Kidney epithelial cell (primary cell): ENCODE measurements at places on chromosomes 1 and 21.

DNA sequence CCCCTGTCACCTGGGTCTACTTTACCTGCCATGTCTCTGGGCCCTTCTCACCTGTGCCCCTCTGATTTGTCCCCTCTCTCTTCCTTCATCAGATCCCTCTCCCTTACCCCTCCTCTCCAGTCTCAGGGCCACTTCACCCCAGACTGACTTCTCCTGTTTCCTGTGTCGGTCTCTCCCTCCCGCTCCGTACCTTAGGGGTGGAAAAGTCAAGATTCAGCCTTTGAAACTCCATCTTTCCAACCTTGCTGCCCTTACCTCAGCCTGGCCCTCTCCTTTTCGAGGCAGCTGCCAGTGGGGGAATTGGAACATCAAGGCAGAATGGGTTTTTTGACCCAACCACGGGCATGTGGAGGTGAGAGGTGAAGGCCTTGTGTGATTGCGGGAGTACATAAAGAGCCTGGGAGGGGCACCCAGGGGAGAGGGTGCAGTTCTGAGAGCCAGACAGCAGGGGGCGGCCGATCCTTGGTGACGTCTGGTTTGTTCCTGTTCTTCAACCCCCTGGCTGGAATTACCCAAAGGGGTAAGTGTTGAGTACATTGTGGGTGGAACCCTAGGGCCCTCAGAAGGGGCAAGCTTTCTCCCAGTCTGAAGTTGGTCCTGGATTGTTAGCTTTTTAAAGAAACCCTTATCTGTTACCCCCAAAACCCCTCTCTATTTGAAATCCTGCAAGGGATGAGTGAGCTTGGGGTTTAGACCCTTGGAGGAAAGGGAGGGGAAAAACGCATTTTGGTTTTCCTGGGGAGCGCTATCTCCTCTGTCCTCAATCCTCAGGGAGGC, 12.3 kb upstream of the DMBX1 start:
- DNase-seq, result no peak

- no peak for DNase-seq
These were observed 149.7 kb downstream of the LYPLAL1 start for GRCh38 chr1:219323426-219323825.

- DNase-seq, result no peak
These were observed 216.4 kb downstream of the VAV3 start for GRCh38 chr1:107748531-107748930.

DNA sequence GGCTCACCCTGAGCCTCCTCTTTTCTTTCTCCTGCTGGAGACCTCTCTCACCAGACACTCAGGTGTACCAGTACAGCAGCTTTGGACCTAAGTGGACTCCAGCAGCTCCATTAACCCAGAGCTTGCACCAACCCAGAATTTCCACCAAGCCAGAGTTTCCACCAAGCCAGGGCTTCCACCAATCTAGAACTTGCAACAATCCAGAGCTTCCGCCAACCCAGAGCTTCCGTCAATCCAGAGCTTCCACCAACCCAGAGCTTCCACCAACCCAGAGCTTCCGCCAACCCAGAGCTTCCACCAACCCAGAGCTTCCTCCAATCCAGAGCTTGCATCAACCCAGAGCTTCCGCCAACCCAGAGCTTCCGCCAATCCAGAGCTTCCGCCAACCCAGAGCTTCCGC, 23.2 kb downstream of the CRYAA start:
- no peak for DNase-seq

- DNase-seq, result peak; percentile 73
These were observed 47.6 kb upstream of the PPP2R5A start for GRCh38 chr1:212237651-212238050.

DNA sequence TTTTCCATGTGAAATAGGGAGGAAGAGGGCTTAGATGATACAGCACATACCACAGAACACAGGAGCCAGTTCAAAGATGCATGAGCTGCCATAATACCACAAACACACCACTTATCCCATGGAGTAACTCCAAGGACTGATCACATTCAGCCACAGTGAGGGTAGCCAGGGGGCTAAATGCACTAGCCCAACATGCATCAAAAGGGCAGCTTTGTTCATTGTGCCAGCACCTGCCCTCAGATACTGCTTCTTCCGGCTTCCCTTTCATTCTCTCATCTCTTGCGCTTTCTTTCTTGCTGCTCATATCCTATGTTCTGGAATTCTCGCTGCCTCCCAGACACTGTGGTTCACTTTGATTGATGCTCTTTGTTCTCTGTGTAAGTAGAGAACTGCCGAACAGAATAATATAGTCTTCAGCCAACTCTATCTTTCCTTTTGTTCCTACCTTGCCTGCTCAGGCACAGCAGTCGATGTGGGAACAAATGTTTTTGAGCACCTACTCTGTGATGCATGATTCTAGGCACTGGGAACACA, 50.0 kb upstream of the SYT6 start:
- no peak for DNase-seq

- DNase-seq, result no peak
These were observed 627 bp downstream of the CERS2 start for GRCh38 chr1:150973836-150974579.

GRCh38 chr1:209509039-209509438, 74.5 kb upstream of the CAMK1G start:
- DNase-seq, result no peak

DNA sequence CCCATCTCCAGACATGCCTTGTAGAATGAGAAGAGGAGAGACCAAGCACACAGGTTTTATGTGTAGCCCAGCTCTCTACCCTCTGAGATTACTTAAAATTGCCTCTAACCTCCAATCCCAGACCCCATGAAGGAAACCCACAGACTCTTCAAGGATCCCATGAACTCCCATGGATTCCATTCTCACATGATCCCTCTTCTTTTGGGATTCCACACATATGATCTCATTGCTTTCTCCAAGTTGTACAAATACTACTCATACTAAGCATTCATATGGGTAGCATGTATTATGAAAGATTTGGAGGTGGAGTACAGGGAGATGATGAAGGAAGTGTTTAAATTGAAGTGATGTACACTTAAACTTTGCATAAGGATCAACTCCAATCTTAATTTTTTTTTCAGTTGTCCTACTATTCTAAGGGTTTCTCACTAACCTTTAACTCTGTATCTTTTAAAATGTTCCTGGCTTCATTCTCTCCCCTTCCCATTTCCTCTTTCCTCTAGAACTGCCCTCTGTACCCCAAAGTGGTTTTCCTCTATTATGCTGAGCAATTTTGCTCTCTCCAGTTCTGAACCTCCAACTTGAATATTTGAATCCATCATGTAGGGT, 41.6 kb downstream of the MFSD2A start:
- DNase-seq, result no peak

DNA sequence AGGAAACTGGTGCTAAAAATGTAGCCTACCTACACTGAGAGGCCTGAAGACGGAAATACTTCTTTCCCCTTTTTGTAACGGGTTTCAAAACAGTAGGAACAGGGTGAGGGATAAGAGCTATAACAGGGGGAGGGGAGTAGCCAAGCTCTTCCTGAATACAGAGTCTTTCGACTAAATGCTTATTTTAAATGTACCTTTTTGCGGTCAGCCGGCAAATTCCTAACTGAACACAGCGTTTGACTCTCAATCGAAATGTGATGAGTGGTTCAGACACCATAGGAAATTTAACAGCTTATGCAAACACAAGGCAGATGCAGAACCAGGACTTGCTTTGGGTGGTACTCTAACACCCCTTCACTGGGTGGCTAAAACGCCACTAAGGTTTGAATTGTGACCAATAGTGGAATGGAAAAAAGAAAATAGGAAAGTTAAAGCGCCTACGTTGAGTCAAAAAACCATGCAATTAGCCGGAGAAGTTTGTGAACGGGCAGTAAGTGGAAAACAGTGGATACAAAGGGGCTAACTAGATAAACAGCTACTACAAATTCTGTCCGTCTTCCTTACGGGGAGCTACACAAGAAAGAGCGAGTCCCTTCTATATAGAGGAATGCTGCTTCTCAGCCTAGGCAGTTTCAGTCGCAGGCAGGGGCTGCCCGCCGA, 1.7 kb downstream of the EGLN1 start:
- no peak for DNase-seq

- DNase-seq, result no peak
These were observed 6.2 kb downstream of the DISP3 start for GRCh38 chr1:11485191-11485590.

DNA sequence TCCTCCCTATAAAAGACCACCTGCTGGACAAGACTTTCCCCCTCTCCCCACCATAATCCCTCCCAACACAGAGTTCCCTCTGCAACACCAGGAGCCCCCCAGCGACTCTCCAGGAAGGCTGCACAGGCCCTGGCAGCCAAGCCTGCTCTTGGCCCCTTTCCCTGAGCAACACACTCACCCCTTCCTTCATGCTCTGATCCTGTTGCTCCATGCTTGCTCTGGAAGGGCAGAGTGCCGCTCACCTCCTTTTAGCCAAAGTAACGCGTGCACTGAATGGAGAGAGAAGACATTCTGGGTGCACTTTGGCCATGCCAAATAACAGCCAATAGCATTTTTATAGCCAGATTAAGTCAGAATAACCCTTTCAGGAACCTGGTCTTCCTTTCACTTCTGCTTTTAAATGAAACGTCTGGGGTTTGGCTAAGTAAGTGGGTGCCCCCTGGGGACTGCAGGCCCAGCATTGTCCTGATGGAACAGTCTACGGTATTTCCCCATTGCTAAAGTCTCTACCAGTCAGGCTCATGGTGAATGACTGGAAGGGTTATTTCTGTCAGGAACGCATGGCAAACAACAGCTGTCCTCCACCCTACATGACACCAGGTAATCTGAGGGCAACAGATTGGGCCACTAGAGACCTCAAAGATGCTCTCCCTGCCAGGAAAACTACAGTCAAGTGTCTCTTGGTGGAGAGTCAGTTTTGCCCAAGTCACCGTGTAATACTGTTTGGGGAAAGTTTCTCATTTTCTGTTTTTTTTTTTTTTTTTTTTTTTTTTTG, at the start of gene SLC2A5:
Gene SLC2A5, minus strand, starts transcription at position 310 of the 775 bp plus-strand sequence. Its CDS starts 99 bp downstream, at position 211.
- DNase-seq, result no peak
